ENCODE measurements at places on chromosomes 12 and 14.

- no peak for DNase-seq
Observed at GRCh38 chr12:108129017-108129812, at the start of gene WSCD2. WSCD2 (plus strand) TSS chr12:108129288; CDS start chr12:108195833, 66,545 bp downstream.

GRCh38 chr14:29687071-29687765 lies 240.4 kb downstream of the PRKD1 start:
- DNase-seq, result no peak

DNA sequence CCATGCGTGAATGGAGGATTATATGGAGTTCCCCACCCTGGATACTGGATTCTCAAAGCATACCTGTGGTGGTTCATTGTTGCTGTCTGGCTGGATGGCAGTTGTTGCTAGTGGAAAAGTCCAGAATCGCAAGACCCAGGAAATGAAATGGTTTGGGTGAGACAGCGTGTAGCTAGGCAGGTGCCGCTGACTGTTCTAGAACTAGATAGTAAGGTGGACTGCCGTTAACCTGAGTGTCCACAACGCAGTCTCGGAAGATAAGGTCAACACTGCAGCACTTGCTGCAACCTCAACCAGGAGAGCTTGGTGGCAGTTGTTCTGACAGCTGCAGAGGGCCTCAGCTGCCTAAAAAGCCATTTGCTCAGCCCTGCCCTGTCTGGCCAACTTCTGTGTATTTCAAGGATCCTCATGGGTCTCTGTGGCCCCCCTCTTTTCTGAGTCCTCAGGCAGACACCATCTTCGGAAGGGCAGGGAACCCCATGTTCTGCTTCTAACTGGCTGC lies 15.5 kb upstream of the IRF2BPL start:
- no peak for DNase-seq

DNA sequence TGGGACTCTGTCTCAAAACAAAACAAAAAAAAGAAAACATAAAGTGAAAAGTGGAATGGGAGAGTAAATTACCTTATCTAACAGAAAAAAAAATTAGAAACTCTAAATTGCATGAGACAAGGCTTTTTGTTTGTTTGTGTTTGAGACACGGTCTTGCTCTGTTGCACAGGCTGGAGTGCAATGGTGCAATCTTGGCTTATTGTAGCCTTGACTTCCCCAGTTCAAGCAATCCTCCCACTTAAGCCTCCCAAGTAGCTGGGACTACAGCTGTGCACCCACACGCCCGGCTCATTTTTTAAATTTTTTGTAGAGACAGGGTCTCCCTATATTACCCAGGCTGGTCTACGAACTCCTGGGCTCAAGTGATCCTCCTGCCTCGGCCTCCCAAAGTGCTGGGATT lies 17.9 kb upstream of the FBXO34 start:
- no peak for DNase-seq

- no peak for DNase-seq
Observed at GRCh38 chr12:33047666-33048065, 151.1 kb upstream of the PKP2 start.

GRCh38 chr14:33940561-33941011 lies 10.3 kb downstream of the EGLN3 start:
- no peak for DNase-seq

DNA sequence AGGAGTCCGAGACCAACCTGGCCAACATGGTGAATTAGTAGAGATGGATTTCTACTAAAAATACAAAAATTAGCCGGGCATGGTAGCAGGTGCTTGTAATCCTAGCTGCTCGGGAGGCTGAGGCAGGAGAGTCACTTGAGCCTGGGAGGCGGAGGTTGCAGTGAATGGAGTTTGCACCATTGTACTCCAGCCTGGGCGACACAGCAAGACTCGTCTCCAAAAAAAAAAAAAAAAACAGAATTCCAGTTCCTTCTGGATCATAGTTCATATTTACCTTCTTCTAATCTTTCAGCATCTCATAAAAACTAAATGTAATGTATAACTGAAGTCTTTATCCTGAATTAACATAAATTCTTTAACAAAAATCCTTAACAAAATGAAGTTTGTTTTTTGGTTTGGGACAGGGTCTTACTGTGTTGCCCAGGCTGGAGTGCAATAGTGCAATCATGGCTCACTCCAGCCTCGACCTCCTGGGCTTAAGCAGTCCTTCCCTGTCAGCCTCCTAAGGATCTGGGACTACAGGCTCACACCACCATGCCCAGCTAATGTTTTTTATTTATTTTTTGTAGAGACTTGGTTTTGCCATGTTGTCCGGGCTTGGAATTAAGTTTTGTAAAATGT lies 37.6 kb downstream of the FAM177A1 start:
- no peak for DNase-seq

GRCh38 chr12:105158876-105159275 lies 51.3 kb downstream of the WASHC4 start:
- no peak for DNase-seq

DNA sequence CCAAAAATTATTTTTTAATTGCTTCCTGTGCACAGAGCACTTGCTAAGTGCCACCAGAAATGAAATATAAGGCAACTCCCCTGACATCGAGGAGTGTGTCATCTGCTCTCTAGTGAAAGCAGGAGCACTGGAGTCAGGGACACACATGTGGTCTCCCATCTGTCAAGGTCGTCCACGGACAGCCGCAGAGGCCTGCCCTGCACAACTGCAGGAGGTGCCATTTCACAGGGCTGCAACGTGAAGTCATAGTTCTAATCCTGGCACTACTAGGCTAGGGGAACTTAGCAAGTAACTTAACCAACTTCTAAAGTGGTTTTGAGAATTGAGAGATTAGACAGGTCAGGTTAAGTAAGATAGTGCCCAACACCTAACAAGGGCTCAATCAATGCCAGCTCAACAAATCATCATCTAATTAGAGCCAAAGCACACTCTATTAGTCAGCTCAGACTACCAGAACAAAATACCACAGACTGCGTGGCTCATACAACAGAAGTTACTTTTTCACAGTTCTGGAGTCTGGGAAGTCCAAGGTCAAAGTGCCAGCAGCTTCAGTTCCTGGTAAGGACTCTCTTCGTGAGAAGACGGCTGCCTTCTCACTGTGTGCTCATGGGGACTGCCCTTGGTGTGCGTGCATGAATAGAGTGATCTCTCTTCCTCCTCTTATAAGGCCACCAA lies 30.7 kb downstream of the FOXN3 start:
- DNase-seq, result no peak

DNA sequence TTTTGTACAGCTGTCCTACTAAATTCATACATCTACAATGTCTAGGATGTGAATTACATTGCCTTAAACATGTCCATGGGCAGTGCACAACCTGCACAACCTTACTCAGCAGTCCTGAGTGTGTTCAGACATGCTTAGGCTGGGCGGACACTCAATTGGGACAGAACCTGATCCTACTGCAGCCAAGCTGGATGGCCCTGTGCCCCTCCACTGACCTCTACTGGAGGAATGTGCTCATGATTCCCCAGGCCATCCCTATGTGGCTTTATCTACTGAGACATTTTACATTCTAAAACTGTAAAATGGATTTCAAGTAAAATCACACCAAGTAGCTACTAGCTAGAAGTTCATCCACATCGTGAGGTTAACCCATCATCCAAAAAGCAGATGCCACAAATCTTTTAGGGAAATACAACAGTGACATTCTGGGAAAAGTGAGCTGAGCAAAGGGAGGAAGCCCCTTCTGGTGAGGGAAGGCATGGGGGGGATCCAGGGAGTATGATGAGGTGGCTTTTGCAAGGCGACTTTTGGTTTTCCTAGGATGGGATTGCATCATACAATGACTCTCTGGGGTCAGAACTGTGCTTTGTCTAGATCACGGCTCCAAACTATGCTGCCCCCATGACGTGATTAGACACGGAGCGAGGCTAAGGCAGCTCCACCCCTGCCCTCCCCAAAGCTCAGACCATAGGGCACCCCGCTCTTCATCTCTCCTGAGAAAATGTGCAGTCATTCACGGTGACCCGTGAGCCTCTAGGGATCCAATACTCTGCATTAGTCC lies 911.7 kb upstream of the TMEM132C start:
- DNase-seq, result no peak

GRCh38 chr12:122486805-122487426 lies 13.8 kb downstream of the ZCCHC8 start:
- DNase-seq, result no peak

GRCh38 chr12:124705545-124706138 lies 138.2 kb upstream of the NCOR2 start:
- DNase-seq, result no peak

GRCh38 chr14:61889914-61890351 lies 127.7 kb downstream of the SNAPC1 start:
- no peak for DNase-seq

DNA sequence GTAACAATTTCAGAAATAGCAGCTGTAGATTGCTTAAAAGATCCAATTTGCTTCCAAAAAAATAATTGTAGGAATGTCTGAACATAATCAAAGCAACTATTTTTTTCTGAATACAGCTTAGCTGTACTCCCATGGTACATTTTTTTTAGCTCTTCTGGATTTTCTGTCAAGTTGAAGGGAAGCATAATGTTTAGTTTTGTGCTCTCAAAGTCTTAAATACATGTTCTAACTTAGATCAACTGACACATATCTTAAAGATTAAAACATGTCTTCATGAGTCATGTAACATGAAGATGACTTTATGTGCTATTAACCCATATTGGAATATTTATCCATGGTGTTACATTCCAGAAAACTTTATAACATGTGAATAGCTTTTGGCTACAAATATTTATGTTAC lies 255.7 kb downstream of the BTG1 start:
- DNase-seq, result no peak

DNA sequence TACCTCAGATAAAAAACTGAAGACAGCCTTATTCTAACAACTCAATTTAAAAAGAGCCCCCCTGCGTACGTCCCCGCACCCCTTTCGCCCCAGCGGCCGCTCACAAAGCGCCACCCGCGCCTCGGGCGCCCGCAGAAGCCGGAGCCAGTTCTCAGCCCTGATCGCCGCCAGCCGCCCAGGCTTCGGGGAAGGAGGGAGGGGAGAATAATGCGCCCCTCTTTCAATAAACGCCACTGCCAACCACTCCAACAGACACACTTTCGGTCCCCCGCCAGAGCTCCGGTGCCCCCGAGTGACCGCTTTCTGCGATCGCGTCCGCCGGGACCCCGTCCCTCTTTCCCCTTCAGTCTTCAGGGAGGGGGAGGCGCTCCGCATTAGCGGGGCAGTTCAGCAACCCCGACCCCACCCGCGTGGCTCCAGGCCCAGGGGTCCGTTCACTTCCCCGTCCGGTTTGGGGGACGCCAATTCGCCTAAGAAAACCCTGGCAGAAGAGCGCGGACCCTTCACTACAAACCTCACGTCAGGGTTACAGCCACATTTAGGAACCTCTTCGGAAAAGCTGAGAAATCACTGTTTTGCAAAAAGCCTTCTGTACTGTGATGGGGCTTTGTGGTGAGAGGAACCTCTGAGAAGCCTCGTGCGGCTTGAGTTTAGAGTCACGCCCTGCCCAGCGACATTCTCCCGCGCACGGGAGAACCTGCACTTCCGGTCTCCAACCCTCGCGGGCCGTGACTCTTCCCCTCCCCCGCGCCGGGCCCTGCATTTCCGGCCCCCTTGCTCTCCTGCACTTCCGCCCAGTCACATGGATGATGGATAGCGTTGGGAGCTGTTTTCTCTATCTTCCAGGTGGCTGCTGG lies 18.7 kb downstream of the FOXG1 start:
- no peak for DNase-seq

- DNase-seq, result no peak
Observed at GRCh38 chr14:104871656-104872468, 6.8 kb downstream of the CEP170B start.

DNA sequence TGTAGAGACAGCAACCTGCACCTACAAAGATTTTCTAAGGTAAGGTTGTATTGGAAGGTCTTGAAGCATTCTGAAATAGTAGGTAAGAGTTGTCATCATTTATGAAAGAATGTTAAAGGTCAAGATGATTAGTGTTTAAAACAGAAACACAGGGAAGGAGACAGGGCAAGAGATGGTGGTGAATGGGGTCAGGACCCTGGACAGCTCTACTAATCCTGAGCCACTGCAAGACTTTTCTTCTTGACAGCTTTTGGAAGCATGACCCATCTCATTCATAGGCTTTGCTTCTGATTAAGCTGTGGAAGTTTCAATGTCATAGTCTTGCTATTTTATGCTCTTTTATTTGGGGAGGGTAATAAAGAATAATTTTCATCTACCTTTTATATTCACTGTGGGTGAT lies 75.5 kb upstream of the CAND1 start:
- no peak for DNase-seq

- DNase-seq, result no peak
Observed at GRCh38 chr14:22538671-22539228, 50.3 kb downstream of the DAD1 start.

GRCh38 chr12:1488908-1489381 lies 105.4 kb downstream of the FBXL14 start:
- DNase-seq, result no peak

- DNase-seq, result peak; percentile 66
Observed at GRCh38 chr12:52980650-52981423, 25.4 kb upstream of the EIF4B start.

GRCh38 chr12:56040963-56041551 lies 661 bp upstream of the RPS26 start:
- no peak for DNase-seq

DNA sequence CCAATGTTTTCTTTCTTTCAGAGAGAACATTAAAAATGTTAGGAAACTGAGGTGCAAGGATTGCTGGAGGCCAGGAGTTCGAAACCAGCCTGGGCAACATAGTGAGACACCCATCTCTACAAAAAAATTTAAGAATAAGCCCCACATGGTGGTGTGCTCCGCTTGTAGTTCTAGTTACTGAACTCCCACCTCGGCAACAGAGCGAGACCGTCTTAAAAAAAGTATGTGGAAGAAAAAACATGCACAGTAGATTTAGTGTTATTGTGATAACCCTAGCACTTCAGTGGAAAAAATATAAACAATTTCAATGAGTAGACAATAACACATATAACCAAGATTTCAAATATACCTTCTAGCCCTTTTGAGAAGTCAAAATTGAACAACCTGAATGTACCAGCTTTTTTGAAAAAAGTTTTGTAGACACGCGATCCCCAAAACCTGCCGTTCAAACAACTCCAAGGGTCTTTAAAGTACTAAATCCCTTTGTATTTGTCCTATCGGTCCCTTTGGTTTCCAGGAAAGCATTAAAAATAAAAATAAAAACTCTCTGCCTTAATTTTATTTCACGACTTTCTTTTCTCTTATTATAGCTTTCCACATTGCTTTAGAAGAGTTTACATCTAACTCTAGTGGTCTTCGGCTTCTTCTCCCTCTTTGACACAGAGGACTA lies 1.0 kb upstream of the ANO6 start:
- DNase-seq, result no peak

GRCh38 chr12:51687614-51688013 lies 96.6 kb downstream of the SCN8A start:
- DNase-seq, result no peak

- no peak for DNase-seq
Observed at GRCh38 chr12:19507823-19508222, 68.5 kb downstream of the AEBP2 start.

DNA sequence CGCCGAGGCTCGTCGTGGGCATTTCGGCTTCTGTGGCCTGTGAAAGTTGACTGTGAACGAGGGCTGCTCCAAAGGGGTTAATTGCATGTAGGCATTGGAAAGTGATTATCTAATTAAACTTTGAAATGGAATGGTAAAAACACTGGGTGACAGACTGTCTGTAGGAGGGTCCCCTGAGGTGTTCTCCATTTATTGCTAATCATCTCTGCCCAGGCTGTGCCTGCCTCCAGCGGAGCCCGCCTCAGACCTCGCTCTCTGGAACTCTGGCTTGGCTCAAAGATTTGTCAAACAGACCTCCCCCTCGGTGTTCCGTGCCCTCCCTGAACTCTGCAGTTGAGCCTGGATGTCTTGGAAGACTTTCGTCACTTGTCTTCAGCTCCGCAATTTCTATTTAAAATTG lies 50.2 kb upstream of the VRK1 start:
- DNase-seq, result no peak

Data from stimulated activated CD4-positive, alpha-beta T cell treated with anti-CD3 and anti-CD28 coated beads, Interleukin-15, amount 100 ng/mL, for 1 hour (primary cell).